ENCODE measurements at places on chromosomes 16 and 17.

GRCh38 chr16:19182481-19182880, 14.4 kb downstream of the SYT17 start:
- no peak for DNase-seq

- no peak for DNase-seq
Observed at GRCh38 chr17:42317266-42317845, 29.1 kb downstream of the STAT5A start.

- no peak for DNase-seq
Observed at GRCh38 chr16:21694609-21695008, 30.8 kb downstream of the OTOA start.

GRCh38 chr16:4200000-4200780, 41.7 kb downstream of the SRL start:
- peak; percentile 45 for DNase-seq

DNA sequence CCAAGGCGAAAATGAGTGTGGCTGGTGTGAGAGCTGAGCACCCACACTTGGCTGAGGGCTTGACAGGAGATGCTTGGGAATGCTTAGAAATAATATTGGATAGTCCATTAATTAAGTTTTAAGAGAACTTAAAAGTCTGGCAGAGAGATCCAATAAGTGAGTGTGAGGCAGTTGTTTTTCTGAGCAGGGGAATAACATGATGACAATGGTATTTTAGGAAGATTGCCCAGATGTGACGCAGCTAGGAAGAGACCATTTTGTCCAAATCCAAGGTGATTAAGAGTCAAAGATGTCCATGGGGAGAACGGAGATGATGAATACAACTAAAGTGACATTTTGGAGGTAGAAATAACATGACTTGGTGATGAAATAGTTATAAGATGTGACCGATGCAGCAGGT, 102.8 kb upstream of the AXIN2 start:
- no peak for DNase-seq

DNA sequence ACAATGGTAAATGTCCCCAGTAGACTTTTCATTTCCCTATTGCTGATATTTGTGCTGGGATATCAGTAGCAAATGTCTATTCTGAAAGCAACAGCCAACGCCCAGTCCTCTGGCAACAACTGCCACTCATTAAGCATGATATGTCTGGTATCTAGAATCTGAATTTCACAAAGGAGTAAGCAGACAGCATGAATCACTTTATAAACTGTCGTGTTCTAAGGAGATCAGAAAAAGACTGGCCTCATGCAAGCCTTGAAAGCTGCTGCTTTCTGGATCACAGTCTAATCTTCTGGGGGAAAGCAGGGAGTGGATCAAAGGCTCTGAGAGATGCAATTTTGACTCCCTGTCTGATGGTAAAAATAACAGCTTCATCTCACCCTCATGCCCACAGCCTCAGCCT, 153.1 kb upstream of the NOG start:
- DNase-seq = peak; percentile 26

GRCh38 chr16:76882105-76882504, 308.9 kb upstream of the MON1B start:
- DNase-seq = peak; percentile 14

Measured in RPMI7951 (cell line).